Left lung (tissue), 14 donors: ENCODE measurements at places on chromosomes 3 and 15. TPM values are rescaled to one million over a fixed set of nuclear protein-coding genes. Genes with fewer than 3 reads are reported as not detected.
A peak's percentile ranks its signal among the peaks of the same experiment; 100 is the strongest.

Gene HTR3E
- not detected for polyA plus RNA-seq

Gene MAP6D1
- 0.83 TPM for polyA plus RNA-seq

Gene MYZAP
- 62.8 TPM for polyA plus RNA-seq

Gene ARPP21
- 0.21 TPM for polyA plus RNA-seq

Gene TJP1
- polyA plus RNA-seq: 130 TPM

Gene PTPN23
- polyA plus RNA-seq: 26.7 TPM

Gene KLHL40
- polyA plus RNA-seq: not detected

Gene CAPN3
- polyA plus RNA-seq: 15.8 TPM

Gene CNTN3
- 43.0 TPM for polyA plus RNA-seq

Gene SEMA3G
- 5.8 TPM for polyA plus RNA-seq

Gene FANCD2OS
- 1.00 TPM for polyA plus RNA-seq

Gene SYNPR
- 0.42 TPM for polyA plus RNA-seq

Gene GOLGA6L22
- 0.08 TPM for polyA plus RNA-seq

Gene SIDT1
- polyA plus RNA-seq: 1.8 TPM

Gene ADCY5
- 13.6 TPM for polyA plus RNA-seq

DNA sequence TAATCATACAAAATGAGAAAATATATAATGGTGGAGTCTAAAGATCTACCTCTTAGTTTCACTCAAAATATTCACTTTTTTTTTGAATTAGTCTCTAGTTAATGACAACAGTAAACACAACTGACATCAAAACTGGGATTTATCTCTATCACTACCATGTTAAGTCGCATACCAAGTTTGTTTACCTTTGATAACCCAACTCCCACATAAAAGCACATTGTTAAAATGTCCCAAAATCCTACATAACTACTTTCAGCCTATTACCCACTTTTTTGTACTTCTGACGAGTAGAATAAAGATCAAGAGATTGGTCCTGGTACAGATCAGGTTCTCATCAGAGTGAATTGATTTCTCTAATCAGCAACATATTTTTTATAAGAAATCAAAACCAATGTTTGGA, 518.5 kb downstream of the EPHA3 start:
- no peak for DNase-seq

- DNase-seq: no peak
Observed at GRCh38 chr3:102444101-102444500, 9.3 kb downstream of the ZPLD1 start.

GRCh38 chr3:128323206-128324081, 143.2 kb downstream of the DNAJB8 start:
- no peak for DNase-seq

DNA sequence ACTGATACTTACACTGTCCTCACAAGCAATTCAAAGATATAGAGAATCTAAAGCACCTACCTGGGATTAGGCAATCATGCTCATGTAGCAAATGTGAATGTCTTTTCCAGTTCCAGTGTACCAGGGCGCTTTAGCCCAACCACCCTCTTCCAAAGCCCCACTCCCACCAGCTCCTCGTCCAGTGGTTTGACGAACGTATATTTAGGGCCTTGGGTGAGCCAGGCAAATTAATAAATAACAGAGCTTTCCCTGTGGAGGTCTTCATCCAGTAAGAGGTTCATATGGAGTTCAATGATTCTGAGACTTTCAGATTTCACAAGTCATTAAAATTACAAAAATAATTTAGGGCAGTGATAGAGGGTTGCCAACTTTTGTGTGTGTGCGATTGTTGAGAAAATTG, 162.3 kb upstream of the C2CD4B start:
- DNase-seq: no peak

DNA sequence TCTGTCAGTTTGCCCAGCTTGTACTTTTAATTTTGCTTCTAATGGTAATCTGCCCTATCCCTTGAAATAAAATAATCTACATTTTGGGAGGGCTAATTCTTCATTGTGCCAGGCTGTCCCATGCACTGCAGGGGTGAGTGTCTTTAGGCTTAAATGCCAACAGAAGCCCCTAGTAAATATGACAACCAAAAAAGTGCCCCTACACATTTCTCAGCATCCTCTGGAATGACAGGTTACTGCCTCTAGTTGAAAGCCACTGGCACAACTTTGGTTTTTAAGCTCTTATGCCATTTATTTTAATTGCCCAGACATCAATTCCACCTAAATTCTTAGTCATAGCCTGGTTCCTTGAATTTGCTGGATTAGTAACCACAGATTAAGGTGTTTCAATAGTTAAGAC, 3.4 kb downstream of the EPM2AIP1 start:
- no peak for DNase-seq

GRCh38 chr3:180223268-180223667, 186.5 kb upstream of the PEX5L start:
- DNase-seq: no peak

- no peak for DNase-seq
Observed at GRCh38 chr15:65730549-65731172, 61.4 kb downstream of the DENND4A start.

- no peak for DNase-seq
Observed at GRCh38 chr3:98814817-98815420, 51.8 kb downstream of the ST3GAL6 start.

- DNase-seq: no peak
Observed at GRCh38 chr15:40323953-40324937, 753 bp downstream of the INAFM2 start.

DNA sequence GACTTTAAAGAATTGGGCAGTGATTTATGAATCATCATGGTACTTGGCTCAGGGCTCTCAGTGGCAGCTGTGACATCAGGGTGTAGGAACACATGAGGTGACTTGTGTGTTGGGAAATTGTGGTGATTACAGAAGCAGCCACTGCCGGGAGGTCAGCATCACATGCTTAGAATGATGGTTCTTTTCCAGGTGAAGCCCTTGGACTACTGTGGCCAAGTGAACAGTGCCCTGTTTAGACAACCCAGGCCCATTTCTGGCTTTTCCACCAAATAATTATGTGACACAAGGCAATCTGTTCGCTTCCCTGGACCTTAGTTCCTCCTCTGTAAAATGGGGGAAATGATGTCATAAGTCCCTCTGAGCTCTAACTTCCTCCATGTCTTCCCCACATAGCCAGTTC, 139.7 kb upstream of the ROPN1 start:
- no peak for DNase-seq

- peak; percentile 45 for DNase-seq
Observed at GRCh38 chr3:48215466-48215865, 7.8 kb upstream of the CAMP start.

- no peak for DNase-seq
Observed at GRCh38 chr15:34360298-34360697, 6.7 kb downstream of the LPCAT4 start.

GRCh38 chr15:64461721-64462162, 1.4 kb downstream of the ZNF609 start:
- no peak for DNase-seq

DNA sequence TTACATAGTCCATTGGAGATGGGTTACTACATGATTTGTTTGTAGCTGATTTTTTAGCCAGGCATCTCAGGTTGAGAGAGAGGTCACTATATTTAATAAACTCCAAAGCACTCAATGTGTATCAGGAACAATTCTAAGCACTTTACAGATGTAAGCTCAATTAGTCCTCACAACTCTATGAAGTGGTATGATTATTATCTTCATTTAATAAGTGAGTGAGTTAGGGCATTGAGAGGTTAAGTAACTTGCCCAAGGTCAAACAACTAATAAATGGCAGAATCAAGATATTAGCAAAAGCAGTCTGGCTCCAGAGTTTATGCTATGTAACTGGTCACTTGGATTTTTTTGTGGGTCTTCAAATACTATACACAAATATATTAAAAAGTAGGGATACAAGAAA, 56.3 kb upstream of the ABI3BP start:
- DNase-seq: no peak

GRCh38 chr3:50653937-50654595, 20.7 kb upstream of the DOCK3 start:
- DNase-seq: no peak

- peak; percentile 53 for DNase-seq
Observed at GRCh38 chr3:169764312-169764881, 463 bp downstream of the TERC start.

DNA sequence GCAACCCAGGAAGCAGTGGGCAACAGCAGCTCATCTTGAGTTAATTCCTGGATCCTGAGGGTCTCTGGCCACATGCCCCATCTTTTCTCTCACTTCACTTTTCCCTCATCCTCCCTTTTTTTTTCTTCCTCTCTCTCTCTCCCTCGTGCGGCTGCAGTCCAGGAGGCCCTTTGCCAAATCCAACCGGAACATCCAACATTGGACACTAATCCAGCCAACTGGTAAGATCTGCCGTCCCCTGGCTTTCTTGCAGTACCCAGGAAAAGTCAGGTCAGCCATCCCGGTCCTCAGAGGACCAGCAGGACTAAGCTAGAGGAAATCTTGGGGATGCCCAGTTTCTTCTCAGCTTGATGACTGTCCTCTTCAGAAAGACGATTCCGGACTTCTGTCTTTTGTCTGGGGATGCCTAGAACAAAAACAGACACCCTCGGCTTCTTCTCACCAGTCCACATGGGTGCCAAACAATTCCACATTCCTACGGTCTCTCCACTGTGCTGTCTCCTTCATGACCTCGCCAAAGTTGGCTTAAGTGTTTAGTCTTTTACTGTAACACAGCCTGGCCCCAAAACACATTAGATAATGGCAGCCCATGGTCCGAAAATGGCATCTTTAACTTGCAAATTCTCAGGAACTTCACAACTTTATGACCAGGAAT, 115.6 kb downstream of the GSK3B start:
- DNase-seq: no peak

- no peak for DNase-seq
Observed at GRCh38 chr3:41041462-41041861, 157.8 kb upstream of the CTNNB1 start.

DNA sequence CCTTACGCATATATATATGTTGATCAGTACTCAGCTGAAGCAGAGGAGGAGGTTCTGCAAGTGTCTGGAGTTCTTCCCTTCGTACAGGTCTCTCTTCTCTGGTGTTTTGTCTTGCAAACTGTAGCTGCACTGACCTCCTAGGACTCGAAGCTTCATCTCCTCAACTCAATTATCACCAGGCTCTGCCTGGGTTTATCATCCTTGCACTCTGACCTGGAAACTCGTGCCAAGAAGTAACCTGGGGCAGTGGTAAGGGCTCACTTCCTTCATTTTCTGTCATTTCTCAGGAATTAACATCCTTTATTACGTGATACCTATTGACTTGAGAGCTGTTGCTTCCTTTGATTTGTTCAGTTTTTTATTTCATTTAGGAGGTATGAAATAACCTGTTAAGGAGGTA, 14.4 kb downstream of the REC114 start:
- DNase-seq: no peak

GRCh38 chr3:60294181-60294580, 957.1 kb downstream of the FHIT start:
- DNase-seq: no peak

DNA sequence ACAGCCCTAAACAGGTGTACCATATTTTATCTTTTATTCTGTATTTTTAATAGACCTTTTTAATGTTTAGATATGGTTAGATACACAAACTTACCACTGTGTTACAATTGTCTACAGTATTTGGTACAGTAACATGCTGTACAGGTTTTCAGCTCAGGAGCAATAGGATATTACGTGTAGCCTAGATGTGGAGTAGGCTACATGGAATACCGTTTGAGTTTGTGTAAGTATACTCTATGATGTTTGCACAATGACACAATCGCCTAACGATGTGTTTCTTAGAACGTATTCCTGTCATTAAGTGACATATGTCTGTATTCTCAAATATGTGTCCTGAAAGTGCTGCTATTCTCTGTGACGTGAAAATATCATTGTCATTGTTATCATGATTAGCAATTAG, 62.6 kb downstream of the MFSD1 start:
- no peak for DNase-seq

DNA sequence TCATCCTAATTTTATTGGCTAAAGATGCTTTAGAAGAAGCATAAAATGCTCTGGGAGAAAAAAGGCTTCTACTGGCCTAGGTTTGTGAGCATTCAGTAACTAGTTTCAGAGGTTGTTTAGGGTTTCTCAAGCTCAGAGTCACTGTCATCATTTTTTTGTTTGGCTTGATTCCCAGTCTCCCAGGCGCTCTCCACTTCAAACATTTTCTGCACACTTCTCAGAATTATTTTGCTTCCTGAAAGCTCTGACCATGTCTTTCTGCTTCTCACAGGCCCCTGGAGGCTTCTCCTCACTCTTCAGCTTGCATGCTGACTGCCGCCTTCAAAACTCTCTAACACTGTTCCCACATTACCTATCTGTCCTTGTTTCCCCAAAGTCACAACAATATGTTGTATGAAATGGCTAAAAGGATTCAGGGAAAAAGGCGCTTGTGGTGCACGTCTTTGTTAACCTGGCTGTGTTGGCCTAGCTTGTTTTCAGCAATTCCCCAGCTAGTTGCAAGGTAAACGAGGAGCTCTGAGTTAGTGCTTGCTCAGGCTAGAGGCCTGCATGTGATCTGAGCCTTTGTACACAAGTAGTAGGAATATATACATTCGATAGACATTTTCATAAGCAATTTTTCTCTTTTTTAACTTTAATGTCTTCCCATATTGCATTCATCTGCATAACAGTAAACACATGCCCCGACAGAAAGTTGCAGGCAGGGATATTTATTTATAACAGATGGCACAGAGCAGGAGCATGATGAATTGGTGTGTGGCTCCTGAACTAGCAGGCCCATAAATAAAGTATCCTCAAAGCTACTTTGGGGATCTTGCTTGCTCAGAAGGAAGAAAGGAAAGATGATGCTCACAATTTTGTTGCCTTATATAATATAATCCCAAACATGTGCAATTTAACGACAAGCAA, 129.2 kb upstream of the DPH6 start:
- no peak for DNase-seq

GRCh38 chr3:108295421-108296175, 750 bp upstream of the HHLA2 start:
- no peak for DNase-seq

GRCh38 chr3:141401095-141401494, 32.8 kb downstream of the ZBTB38 start:
- DNase-seq: no peak

GRCh38 chr15:99404454-99404853, 153.2 kb downstream of the LRRC28 start:
- DNase-seq: no peak

DNA sequence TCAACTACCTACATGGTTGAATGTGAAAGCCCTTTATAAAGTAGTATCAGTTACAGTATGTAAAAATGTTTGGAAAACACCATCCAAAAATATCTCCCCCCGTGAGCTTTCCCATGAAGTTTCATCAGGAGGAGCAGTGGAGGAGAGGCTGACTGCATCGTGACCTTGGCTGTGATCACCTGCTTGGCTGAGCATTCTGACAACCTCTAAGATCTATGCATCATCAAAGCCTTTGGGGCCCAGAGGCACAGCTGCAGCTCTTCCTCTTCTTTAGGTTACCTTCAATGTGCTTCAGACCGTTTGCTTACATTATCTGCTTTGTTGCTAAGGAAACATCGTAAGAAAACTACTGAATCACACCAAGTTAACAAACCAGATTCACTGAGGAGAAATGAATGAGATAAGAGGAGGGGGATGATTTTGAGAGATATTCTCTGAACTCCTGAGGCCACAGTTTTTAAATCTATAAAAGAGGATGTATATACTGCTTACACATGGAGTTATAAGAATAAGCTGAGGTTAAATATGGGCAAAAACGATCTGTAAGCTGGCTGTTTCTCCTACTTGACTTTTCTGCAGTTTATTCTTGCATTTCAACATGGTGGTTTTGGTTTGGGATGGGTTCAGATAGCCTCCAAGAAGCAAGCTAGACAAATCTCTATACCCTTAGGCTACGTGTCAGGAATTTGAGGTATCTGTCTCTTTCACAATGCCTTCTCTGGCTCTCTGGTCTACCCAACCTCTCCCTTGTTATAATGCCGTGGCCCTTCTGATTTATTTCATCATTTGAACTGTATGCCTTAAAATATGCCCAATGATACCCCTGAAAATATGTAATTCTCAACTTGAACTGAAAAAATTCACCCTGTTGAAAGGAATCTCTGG, 4.0 kb downstream of the GCSAM start:
- no peak for DNase-seq
